Stimulated activated CD8-positive, alpha-beta memory T cell treated with anti-CD3 and anti-CD28 coated beads, Interleukin-4, amount 100 ng/mL, for 1 hour (primary cell): ENCODE measurements at places on chromosomes 2 and 18.

- no peak for DNase-seq
Measured at GRCh38 chr2:57828221-57828620, 218.4 kb upstream of the VRK2 start.

- DNase-seq = no peak
Measured at GRCh38 chr18:475202-476031, 25.1 kb downstream of the COLEC12 start.

DNA sequence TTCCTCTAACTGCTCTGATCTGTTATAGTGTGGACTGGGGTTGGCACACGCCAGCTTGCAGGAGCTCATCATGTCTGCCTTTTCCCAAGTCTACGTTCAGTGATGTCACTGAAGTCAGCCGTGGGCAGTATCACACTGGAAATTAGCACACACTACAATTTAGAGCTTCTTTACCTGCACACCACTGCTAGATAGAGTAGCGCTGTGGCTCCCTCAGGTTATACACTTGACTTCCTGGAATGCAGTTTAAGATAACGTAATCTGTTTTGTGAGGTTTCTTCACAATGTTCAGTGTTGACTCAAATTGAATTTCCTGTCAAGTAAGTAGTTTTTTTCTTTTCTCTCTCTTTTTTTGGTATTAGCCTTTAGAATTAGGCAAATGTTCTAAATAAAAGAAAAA is 487.2 kb downstream of the DCDC2C start:
- DNase-seq = no peak

- DNase-seq = no peak
Measured at GRCh38 chr2:30306522-30306921, 75.2 kb downstream of the LBH start.

DNA sequence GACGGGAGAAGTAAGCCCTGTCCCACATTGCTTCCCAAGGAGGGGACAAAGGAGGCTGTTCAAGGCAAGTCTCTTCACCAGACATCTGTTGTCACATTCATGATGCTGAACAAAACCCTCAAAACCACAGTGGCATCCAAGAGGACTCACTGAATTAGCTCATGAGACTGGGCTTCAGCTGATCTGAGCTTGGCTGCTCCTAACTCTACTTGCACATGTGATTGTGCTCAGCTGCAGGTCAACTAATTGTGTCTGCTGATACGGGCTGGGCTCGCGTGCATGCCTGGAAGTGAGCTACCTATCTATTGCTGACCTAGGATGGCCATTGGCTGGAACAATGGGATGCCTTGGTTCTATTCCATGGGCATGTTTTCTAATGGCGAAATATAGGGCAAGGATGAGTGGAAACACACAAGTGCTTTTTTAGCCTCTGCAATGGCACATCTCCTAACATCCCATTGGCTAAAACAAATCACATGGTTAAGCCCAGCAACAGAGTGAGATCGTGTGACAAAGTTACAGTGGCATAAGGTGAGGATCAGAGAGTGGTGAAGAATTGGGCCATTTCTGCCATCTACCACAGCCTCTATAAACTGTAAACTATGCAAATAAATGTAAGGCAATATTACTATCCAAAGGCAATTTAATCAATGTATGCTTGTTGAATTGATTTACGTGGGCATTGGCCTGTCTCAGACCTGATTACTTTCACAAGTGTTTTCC is 52.9 kb upstream of the CAPN13 start:
- no peak for DNase-seq

- DNase-seq = no peak
Measured at GRCh38 chr2:65386344-65386743, 46.1 kb downstream of the SPRED2 start.

DNA sequence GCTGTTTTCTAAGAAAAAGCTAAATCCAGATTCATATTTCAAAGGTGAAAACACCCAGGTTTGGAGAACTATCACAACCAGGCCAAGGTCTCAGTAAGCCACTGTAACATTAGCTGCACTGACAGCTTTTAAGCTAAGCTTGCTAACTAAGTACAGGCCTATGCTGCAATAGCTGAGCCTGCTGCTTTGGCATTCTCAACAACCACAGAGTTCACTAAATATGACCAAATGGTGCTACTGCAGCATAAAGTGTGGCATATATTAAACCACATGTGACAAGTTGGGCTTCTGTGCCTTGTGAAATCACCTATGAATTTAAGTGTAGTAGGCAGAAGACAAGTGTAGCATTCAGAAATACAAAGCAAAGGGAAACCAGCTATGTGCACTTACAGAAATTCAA is 206.7 kb downstream of the TCF4 start:
- DNase-seq = no peak

DNA sequence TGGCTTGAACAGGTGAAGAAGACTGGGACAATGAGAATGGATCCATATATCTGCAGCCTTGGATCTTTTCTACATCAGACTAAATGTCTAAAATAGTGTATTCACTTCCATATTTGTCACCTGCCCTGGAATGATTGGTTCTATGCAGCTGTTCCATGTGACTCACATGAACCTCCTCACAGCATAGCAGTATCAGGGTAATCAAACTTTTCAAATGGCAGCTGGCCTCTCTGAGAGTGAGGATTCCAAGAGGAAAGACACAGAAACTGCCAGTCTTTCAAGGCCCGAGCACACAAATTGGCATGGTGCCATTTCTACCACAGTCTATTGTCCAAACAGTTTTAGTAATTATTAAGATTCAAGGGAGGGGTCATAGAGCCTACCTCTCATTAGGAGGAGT is 859.3 kb downstream of the BCL11A start:
- no peak for DNase-seq

- DNase-seq = no peak
Measured at GRCh38 chr18:67794521-67794920, 278.0 kb upstream of the DSEL start.

- no peak for DNase-seq
Measured at GRCh38 chr2:80365762-80366161, 61.2 kb upstream of the LRRTM1 start.

GRCh38 chr2:46490521-46491141 is 11.3 kb downstream of the TMEM247 start:
- DNase-seq = no peak

- DNase-seq = no peak
Measured at GRCh38 chr2:202135091-202135874, 62.2 kb downstream of the KIAA2012 start.

DNA sequence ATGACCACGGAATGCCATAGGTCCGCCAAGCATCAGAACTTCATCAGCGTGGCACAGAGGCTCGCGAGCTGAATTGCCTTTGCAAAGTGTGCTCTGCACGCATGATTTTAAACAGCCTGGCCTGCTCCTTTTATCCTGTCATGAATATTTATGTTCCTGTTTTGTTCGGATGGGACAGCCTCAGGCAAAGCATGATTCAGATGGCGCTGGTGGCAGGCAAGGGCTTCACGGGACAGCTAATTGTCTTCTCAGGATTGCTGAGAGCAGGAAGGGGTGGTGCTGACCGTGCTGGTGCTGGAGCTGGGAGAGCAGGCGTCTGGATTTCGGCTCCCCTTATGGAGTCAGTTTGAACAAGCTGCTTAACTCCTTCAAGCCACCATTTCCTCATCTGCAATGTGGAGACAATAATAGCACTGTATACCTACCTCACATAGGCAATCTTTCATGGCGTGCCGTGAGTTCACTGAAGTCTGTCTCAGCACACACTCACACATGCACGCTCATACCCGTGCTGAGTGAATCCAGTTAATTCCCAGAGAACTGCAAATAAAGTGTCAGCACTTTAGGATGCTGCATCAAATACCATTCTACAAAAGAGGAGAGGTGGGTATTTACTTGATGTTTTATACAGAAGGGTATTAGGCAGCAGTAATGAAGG is 79.7 kb upstream of the APCDD1 start:
- no peak for DNase-seq

GRCh38 chr2:9029721-9030120 is 26.2 kb upstream of the MBOAT2 start:
- no peak for DNase-seq

- DNase-seq = no peak
Measured at GRCh38 chr2:154577390-154577789, 121.1 kb upstream of the KCNJ3 start.

DNA sequence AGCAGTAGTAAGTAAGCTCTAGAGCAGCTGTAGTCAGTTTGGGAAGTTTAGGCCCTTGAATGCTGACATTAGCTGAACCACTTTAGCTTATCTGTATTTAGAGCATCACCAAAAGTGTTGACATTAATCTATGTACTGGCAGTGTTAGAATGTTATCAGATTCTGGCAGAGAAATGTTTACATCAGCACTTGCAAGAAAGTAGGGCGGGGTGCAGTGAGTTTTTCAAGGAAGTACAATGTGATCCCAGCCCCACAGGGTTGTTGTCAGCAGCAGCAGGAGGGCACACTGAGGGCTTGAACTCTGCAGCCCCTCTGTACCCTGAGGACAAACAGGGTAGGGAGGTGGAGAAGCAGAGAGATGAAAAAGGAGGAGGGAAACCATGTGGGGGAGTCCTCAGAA is 35.5 kb upstream of the RMP24 start:
- no peak for DNase-seq

DNA sequence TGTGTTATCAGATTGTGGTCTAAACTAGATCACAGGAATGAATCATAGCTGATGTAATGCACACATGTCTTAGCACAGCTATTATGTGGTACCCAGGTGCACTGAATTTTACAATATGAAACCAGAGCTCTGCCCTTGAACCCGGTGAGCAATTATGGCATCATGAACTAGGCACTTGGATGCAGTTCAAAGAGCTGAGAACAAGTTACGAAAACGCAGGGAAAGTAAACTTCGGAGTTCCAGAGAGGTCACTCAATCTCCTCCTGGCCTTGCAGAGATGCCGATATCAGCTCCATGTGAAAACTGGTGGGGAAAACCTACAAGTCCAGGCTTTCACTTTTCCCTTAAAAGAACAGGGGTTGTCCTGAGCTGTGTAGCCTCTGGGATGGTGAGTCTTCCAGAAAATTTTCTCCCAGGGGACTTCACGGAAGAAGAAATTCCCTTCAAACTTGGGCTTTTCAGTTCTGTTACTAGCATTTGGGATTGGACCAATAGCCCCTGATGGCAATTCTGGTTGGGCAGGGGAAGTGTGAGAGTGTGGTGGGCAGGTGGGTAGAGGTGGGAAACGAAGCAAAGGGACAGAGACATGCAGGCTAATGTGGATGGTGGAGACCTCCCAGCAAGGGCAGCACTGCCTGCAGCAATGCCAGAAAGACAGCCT is 71.1 kb upstream of the SH3BP4 start:
- DNase-seq = no peak

DNA sequence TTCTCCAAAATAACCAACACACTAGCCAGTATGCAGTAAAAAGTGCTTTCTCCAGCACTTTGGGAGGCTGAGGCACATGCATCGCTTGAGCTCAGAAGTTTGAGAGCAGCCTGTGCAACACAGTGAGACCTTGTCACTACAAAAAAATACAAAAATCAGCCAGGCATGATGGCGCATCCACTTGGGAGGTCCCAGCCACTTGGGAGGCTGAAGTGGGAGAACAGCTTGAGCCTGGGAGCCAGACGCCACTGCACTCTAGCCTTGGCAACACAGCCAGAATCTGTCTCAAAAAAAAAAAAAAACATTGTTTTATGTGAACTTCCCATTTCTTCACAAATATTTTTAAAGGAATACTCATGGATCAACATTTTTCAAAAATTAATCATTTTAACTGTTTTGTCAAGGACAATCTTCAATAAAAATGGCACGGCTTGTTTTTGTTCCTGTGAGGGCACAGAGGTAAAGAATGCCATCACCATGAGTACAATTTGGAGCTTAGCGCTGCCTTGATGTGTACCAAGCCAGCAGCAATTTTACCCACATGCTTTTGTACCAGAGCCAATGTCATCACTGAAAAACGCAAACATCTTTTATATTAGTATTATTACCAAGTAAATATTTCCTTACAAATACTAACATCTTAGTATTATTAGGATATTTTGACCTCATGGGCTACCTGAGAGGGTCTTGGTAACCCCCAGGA is 26.7 kb downstream of the RAB1A start:
- no peak for DNase-seq

DNA sequence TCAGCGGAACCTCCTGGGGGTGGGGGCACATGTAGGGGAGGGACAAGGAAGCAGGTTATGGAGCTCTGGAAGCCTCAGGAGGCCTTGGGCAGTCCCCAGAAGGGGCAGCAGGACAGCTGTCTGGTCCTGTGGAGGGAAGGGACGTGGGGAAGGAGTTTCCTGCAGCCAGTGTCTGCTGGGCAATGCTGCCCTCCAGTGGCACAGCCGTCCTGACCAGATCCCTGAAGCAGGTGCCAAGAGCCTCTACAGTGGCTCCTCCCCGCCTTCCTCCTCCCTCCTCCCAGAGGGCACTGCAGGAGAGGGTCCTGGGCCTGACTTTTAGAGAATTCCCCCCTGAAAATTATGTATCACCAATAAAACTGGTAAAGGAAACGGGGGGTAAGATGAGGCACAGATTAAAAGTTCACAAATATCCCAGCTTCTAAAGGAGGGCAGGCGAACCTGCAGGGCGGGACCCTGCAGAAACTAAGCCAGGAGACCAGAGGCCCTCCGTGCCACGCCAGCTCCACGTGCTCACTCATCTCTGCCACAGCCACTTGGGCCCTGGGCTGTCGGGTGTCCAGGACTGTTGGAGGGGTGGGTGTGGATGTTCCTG is 258.5 kb downstream of the TWIST2 start:
- DNase-seq = no peak

DNA sequence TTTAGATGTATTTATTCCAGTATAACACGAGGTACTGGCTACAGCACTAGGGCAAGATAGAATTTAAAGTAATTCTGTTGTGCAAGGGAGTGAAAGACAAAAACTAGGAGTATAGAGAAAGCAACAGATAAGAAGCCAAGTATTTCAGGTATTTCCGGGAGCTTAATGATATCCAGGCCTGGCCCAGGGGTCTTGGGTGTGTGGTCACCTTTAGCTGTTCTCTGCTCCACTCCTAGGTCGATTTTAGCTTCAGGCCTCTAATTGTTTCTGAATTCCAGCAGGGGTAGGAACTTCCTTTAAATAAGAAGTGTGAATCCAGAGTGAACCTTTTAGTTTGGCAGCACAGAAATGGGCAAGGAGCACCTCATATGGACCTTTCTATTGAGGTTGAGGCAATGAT is 342.3 kb upstream of the MYT1L start:
- no peak for DNase-seq

- no peak for DNase-seq
Measured at GRCh38 chr2:172606285-172606684, 50.4 kb downstream of the PDK1 start.

DNA sequence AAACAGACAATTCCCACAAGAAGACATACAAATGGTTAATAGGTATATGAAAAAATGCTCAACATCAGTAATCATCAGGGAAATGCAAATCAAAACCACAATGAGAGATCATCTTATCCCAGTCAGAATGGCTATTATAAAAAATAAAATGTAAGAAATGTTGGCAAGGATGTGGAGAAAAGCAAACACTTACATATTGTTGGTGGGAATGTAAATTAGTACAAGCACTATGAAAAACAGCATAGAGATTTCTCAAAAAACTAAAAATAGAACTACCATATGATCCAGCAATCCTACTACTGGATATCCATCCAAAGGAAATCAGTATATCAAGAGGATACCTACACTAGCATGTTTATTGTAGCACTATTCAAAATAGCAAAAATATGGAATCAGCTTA is 186.6 kb downstream of the NOL4 start:
- no peak for DNase-seq
